Gastrocnemius medialis (tissue), 4 donors: ENCODE measurements at places on chromosomes 7 and 10.

GRCh38 chr7:155131090-155131489, 61.0 kb downstream of the HTR5A start:
- no peaks in the 10 kb centered on the region for H3K4me1 ChIP-seq
- DNase-seq = no peak
- no peaks in the 10 kb centered on the region for H3K27me3 ChIP-seq
- no peak overlapping the region for H3K4me3 ChIP-seq
- no peaks in the 10 kb centered on the region for H3K36me3 ChIP-seq

GRCh38 chr7:121286742-121287734, 41.8 kb upstream of the WNT16 start:
- peaks cover 27% of the 10 kb centered on the region for H3K36me3 ChIP-seq
- no peak overlapping the region for H3K27ac ChIP-seq
- no peaks in the 10 kb centered on the region for H3K27me3 ChIP-seq
- no peaks in the 10 kb centered on the region for H3K4me1 ChIP-seq

- H3K27me3 ChIP-seq = no peaks in the 10 kb centered on the region
- DNase-seq = no peak
- H3K4me3 ChIP-seq = no peak overlapping the region
- no peaks in the 10 kb centered on the region for H3K36me3 ChIP-seq
- no peaks in the 10 kb centered on the region for H3K4me1 ChIP-seq
These were observed 9.1 kb downstream of the USP6NL start for GRCh38 chr10:11602358-11602757.

DNA sequence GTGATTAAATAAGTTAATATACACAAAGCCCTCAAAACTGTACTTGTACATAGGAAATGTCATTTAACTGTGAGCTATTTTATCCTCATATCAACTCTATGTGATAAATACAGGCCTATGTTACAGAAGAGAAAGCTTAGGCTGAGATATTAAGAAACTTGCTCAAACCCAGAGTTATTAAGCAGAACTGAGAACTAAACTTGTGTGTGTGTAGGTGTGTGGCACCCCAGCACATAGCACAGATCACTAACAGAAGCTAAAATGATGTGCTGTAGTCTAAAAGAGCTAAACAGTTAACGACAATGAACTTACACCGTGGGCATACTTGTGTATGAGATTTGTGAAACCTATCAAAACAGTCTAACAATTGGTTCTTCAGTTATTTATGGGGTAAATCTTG, 34.5 kb downstream of the MTPN start:
- H3K4me3 ChIP-seq = no peak overlapping the region
- H3K4me1 ChIP-seq = peaks cover 55% of the 10 kb centered on the region
- DNase-seq = no peak
- H3K36me3 ChIP-seq = no peaks in the 10 kb centered on the region
- H3K27me3 ChIP-seq = no peaks in the 10 kb centered on the region

- DNase-seq = no peak
- no peak overlapping the region for H3K4me3 ChIP-seq
- H3K27ac ChIP-seq = no peak overlapping the region
- no peaks in the 10 kb centered on the region for H3K27me3 ChIP-seq
- H3K4me1 ChIP-seq = no peaks in the 10 kb centered on the region
- H3K36me3 ChIP-seq = no peaks in the 10 kb centered on the region
These were observed 48.1 kb upstream of the EXOC6 start for GRCh38 chr10:92800134-92800733.

DNA sequence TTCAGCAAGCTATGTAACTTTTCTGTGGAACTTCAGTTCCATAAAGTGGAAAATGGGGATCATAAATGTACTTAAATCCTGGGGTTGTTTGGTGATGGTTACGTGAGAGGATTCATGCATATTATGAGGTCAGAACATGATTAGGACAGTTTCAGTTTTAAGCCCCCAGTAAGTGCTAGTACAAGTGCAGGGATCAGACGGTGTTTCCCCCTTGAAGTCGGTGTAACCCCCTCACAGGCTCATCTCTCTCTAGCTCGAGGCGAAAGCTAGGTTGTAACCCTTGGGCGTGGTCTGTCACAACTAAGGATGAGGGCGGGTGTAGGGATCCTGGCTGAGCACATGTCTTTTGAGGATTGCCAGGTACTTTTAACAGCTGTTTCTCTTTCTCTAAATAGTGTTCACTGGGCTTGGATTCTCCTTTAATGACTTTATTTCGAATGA, 84.7 kb downstream of the SPAG6 start:
- no peak overlapping the region for H3K4me3 ChIP-seq
- no peak for DNase-seq
- H3K27me3 ChIP-seq = no peaks in the 10 kb centered on the region
- no peaks in the 10 kb centered on the region for H3K36me3 ChIP-seq
- peaks cover 20% of the 10 kb centered on the region for H3K4me1 ChIP-seq
- no peak overlapping the region for H3K27ac ChIP-seq

DNA sequence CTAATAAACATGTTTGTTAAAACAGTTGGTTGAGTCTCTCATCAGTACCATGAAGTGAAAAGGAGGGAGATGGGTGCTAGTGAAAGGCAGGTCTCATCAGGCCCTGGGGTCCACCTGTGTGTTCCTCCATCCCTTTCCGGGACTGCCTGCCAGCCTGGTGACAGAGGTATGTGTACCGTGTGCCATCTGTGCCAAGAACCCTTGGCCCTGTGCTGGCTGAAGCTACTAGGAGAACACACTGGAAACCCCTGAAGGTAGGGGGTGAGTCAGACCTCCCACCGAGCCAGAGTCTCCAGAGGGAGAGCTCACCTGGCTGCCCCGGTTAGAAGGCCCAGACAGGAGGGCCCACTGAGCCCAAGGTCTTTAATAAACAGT, 2.3 kb downstream of the DDIT4 start:
- H3K27ac ChIP-seq = peak overlapping the region; percentile 99
- H3K4me1 ChIP-seq = peaks cover 19% of the 10 kb centered on the region
- H3K4me3 ChIP-seq = peak overlapping the region; percentile 89
- peaks cover 5% of the 10 kb centered on the region for H3K36me3 ChIP-seq

DNA sequence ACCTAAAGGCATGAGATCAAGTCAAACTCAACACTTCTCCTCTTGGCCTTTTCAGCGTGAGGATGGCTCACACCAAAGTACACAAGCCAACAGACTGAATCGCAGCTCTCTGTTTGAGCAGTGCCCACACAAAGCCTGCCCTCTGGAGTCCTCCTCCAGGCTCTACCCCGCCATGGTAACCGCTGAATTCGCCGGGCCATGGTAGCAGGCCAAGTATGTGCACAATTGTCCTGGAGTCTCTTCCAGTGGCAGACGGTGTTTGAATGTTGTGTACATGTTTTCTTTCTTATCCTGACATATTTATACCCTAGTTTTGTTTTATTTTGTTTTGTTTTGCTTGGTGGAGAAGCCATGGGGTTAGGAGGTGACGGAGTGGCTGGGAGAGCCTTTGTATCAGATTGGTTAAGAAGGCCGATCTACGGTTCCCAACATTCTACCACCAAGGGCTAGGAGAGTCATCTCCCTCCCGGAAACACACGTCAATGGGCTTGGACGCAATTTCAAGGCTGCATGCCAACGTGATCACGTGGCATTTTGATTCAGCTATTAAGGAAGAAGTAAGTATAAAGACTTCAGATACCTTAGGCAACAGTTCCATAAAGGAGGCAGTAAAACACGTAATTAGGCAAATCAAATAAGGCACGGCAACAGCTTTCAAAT, 12.1 kb upstream of the SHH start:
- DNase-seq = no peak
- H3K27me3 ChIP-seq = peaks cover 2% of the 10 kb centered on the region
- H3K27ac ChIP-seq = no peak overlapping the region

DNA sequence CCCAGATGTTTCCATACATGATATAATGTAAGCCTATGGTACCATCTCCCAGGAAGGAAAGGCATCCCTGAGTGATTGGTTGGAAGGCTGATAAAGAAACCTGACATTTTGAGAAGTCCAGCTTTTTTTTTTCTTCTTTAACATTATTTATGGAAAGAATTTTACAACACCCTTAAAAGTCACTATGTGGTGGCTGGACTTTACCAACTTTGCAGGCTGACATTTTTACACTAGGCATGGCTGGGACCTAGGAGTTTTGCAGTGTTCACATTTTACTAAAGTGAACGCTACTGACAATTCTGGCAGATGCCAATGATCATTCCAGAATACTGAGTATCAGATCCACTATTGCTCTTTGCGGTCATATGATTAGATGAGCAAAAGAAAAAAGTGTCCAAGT, 239.9 kb downstream of the GLI3 start:
- H3K27ac ChIP-seq = no peak overlapping the region
- no peaks in the 10 kb centered on the region for H3K27me3 ChIP-seq
- no peak for DNase-seq
- H3K4me3 ChIP-seq = no peak overlapping the region
- no peaks in the 10 kb centered on the region for H3K4me1 ChIP-seq
- no peaks in the 10 kb centered on the region for H3K36me3 ChIP-seq

DNA sequence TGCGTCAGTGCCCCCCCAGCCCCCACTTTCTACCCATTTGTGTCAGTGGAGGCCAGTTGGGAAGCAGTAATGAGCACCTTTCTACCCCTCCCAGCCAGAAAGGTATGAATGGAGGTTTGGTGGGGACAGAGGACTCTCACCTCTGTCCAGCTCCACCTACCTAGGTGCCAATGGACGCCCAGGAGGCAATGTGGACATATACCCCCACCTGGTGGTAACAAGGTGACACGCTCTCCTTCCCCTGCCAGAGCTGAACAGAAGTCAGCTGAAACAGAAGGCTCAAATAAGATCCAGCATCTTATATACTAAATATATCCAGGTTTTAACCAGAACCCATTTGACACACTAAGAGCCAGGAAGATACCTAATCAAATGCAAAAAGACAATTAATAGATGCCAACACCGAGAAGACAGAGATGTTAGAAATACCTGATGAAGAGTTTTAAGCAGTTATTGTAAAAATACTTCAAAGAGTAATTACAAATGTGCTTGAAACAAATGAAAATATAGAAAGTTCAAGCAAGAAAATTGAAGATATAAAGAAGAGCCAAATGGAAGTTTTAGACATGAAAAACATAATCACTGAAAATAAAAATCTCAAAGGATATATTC, 18.4 kb upstream of the SORCS3 start:
- no peaks in the 10 kb centered on the region for H3K27me3 ChIP-seq
- H3K36me3 ChIP-seq = no peaks in the 10 kb centered on the region
- H3K4me3 ChIP-seq = no peak overlapping the region
- DNase-seq = no peak
- H3K27ac ChIP-seq = no peak overlapping the region

DNA sequence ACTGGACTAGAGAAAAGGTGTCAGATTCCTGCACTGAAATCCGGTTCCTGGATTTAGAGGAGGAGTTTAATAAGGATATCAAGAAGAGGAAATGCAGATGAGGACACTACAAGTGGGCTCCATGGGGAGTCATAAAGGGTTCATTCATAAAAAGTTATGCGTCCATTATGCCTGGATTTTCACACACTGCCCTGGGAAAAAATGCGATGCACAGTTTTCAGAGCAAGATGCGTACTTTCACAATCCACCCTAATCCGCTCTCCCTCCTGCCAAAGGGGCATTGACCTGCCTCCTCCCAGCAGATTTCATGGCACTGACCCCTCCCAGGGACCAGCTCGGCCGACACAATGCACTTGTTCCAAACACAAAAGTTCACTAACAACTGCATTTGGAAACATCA, 42.2 kb upstream of the OPALIN start:
- H3K4me1 ChIP-seq = no peaks in the 10 kb centered on the region
- peaks cover 4% of the 10 kb centered on the region for H3K27me3 ChIP-seq
- no peak overlapping the region for H3K4me3 ChIP-seq
- H3K36me3 ChIP-seq = no peaks in the 10 kb centered on the region
- no peak for DNase-seq

GRCh38 chr10:27568196-27569175, 64.4 kb downstream of the RAB18 start:
- no peaks in the 10 kb centered on the region for H3K4me1 ChIP-seq
- no peak overlapping the region for H3K27ac ChIP-seq
- H3K4me3 ChIP-seq = no peak overlapping the region
- no peaks in the 10 kb centered on the region for H3K36me3 ChIP-seq
- no peak for DNase-seq

DNA sequence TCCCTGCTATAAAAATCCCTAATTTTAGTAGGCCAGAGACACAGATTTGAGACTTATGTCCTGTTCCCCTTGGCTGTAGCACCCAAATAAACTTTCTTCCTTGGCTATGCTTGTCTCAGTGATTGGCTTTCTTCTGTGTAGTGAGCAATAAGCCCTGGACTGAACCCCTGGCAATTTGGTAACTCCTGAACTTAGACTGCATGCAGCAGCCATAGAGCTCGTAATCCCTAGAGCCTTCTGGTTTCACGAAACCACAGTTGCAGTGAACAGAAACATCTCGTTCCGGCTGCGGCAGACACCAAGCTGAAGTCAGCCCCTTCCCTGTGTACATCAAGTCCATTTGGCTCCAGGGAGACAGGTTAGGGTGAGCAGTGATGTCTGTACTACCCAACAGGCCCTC, 172.2 kb downstream of the LYZL1 start:
- H3K27ac ChIP-seq = peak overlapping the region; percentile 54
- peaks cover 89% of the 10 kb centered on the region for H3K36me3 ChIP-seq
- H3K4me3 ChIP-seq = no peak overlapping the region
- H3K27me3 ChIP-seq = no peaks in the 10 kb centered on the region
- no peak for DNase-seq

GRCh38 chr10:1736972-1737221, 428 bp downstream of the ADARB2 start:
- no peaks in the 10 kb centered on the region for H3K4me1 ChIP-seq
- peaks cover 30% of the 10 kb centered on the region for H3K27me3 ChIP-seq
- no peak overlapping the region for H3K27ac ChIP-seq
- no peaks in the 10 kb centered on the region for H3K36me3 ChIP-seq
- H3K4me3 ChIP-seq = peak overlapping the region; percentile 13
- DNase-seq = no peak

- H3K27me3 ChIP-seq = no peaks in the 10 kb centered on the region
- no peak for DNase-seq
- H3K27ac ChIP-seq = no peak overlapping the region
These were observed 18.5 kb upstream of the ERLIN1 start for GRCh38 chr10:100204370-100204769.

DNA sequence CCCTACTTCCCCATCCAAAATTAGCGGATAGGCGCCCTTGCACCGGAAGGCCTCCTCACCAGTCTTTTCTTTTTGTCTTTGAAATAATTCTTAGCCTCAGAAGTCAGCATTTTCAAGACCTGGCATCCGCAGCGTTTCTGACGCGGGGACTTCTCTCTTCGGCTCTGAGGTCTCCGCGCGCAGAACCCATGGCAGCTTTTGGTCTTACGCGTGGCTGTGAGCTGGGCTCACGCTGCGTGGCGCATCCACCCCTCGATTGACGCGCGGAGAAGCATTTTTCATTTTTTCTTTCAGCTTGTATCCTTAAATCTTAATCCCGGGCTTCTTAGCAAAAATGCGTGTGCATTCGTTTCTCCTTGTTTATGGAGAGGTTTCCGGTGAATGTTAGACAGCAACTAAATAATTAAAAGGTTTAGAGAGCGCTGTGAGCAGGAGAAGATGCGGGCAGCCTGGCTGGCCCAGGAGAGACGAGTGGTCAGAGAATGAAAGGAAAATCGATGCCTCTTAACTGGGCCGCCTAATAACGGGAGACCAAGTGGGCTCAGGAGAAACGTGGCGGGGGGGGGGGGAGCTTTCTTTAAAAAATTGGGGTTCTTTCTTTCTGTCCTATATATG, 2.0 kb upstream of the GATA3 start:
- H3K4me1 ChIP-seq = peaks cover 27% of the 10 kb centered on the region
- DNase-seq = no peak
- peaks cover 98% of the 10 kb centered on the region for H3K27me3 ChIP-seq
- H3K27ac ChIP-seq = no peak overlapping the region
- H3K36me3 ChIP-seq = no peaks in the 10 kb centered on the region
